Aorta (tissue), 5 donors: ENCODE measurements at places on chromosomes 7 and 10. TPM values are rescaled to one million over a fixed set of nuclear protein-coding genes. Genes with fewer than 3 reads are reported as not detected.

GRCh38 chr10:7788639-7789286 lies 786 bp downstream of the ATP5F1C start:
- DNase-seq = no peak

DNA sequence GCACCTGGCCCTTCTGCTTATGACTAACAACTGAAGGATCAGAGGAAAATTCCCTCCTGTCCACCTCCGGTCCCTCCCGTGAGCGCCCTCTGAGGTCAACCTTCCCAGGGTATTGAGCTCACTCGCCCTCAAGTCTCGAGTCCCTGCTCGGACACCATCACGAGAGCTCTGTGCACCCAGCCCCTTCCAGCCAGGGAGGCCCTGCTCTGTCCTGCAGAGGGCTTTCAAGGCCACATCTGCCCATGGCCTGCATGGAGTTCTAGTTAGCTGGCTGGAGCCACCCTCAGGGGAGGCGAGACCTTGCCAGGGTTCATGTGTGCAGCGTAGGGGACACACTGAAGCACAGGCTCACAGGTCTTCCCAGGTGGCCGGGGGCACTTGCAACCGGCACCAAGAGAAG lies 110.9 kb upstream of the MACROH2A2 start:
- DNase-seq = no peak

- peak; percentile 66 for DNase-seq
Measured at GRCh38 chr7:27102581-27103442, at the start of gene HOXA2. Gene HOXA2 (minus strand): TSS chr7:27102683. CDS start chr7:27102500, 183 bp downstream.

GRCh38 chr7:80129785-80130184 lies 4.8 kb upstream of the GNAI1 start:
- no peak for DNase-seq

- DNase-seq = no peak
Measured at GRCh38 chr10:101710059-101710695, 15.2 kb upstream of the FBXW4 start.

DNA sequence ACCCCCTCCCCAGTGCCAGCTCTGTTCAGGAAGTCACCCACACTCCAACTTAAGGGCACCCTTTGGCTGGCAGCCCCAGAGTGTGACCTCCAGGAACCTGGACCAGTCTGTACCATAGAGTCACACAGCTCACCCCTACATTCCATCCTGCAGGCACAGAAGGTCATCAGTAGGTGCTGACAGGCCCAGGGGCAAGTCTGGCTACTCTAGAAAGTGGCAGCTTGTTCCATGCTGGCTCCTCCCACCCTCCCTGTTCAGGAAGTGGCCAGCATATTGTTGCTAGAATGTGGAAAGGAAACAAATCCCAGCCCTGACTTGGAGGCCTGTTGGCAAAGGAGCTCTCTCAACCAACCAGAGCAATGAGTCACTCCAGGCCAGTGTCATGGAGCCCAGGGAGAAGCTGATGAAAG lies 3.2 kb upstream of the NCOA4 start:
- no peak for DNase-seq

DNA sequence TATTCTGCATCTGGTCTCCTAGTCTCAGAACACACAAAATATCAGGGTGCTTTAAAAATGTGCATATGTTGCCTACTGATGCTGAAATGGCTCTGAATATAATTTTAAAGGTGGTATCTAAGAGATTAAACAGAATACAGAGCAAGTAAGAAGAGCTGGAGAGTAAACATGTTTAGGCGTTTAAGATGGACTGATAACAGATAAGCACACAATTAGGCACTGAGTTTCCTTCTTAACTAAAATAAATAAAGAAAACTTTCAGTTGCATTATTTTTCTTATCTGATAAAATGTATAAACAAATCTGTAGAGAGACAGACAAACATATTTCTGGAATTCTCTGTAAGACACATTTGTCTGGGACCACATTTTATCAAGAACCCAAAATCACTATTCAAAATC lies 35.6 kb upstream of the DGKB start:
- no peak for DNase-seq

GRCh38 chr7:80666376-80666775 lies 27.9 kb downstream of the CD36 start:
- DNase-seq = no peak

- no peak for DNase-seq
Measured at GRCh38 chr10:122427280-122427679, 27.2 kb upstream of the ARMS2 start.

VWC2 gene
- total RNA-seq = not detected

CFAP46 gene
- 0.42 TPM for total RNA-seq

CAV2 gene
- 86.7 TPM for total RNA-seq

PAPSS2 gene
- total RNA-seq = 42.9 TPM

BBS9 gene
- 19.9 TPM for total RNA-seq
